ENCODE measurements at places on chromosomes 4 and X.

DNA sequence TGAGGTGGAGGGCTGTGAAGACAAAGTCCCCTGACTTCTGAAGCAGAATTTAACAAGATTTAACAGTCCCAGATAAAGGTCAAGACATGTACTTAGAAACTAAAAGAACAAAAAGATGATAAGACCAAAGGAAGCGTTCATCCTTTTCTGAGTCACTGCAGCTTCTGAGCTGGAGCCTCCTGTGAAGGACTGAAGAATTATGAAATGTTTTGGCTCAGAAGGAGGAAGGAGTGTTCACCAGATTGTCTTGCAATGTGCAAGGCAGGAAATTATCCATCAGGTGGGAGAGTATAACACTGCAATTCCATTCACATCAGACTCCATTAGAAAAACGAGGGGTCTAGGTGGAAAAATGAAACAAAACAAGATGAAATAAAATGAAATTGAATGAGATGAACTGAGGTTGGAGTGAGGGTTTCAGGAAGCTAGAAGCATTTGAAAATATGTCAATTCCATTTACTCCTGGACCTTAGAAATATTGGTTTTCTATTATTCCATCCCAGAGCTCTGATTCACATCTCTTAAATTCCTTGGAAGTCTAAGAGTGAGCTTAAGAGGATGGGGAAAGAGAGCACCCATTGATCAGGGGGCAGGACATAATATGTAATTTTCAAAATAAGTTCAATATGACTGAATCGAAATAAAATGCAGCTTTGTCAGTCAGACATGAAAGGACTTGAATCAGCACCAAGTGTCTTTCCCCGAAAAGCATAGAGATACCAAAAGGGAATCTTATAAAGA is 186.1 kb upstream of the LNX1 start:
- peak; percentile 81 for DNase-seq

DNA sequence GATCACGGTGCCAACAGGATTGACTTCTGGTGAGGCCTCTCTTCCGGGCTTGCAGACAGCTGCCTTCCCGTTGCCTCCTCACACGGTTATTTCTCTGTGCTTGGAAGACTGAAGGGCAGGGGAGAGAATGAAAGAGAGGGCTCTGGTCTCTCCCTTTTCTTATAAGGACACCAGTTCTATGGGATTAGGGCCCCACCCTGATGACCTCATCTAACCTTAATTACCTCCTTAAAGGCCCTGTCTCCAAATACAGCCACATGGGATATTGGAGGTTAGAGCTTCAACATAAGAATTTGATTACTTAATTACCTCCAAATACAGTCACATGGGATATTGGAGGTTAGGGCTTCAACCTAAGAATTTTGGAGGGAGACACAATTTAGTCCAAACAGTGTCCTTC is 46.5 kb downstream of the EVC start:
- no peak for DNase-seq

DNA sequence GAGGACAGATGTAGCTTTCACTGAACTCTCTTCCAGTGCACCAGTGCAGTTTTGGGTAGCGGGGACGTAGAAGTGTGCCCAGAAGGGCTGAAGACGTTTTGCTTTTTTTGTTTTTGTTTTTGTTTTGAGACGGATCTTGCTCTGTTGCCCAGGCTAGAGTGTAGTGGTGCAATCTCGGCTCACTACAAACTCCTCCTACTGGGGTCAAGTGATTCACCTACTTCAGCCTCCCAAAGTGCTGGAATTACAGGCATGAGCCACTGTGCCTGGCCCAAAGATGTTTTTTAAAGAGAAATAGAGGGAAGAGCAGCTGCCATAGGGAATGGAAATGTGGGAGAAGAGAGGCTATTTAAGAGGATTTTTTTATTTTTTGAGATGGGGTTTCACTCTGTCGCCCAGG is 74.4 kb upstream of the ACSL1 start:
- no peak for DNase-seq

DNA sequence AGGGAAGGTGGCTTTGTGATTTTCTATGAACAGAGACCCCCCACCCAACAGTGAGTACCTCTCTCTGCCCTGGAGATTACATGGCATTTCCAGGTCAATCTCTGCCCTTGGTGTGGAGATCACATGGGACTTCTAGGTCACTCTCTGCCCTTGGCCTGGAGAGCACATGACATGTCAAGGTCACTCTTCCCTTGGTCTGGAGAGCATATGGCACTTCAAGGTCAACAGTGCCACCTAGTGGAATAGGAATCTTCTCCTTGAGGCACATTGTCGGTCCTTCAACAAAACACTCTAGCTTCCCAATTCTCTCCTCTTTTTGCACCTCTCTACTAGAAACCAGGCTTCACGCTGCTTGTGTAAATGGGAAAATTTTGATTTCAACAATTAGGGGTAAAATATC is 66.2 kb upstream of the TACR3 start:
- DNase-seq: peak; percentile 17

DNA sequence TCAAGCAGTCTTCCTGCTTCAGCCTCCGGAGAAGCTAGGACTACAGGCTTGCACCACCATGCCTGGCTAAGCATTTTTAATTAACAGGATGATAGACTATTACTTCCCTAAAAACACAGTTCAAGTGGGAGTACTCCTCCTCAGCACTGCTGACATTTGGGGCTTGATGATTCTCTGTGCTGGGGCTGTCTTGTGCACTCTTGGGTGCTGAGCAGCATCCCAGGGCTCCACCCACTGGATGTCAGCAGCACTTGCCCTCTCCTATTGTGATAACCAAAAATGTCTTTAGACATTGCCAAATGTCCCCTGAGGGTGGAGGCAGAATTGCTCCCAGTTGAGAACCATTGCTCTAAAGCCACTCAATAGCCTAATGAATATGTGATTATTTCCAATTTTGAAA is 60.4 kb downstream of the CLCN4 start:
- DNase-seq: no peak
